Stimulated activated CD4-positive, alpha-beta T cell treated with anti-CD3 and anti-CD28 coated beads, Interleukin-15, amount 100 ng/mL, for 1 hour (primary cell): ENCODE measurements at places on chromosomes 3 and 15.

DNA sequence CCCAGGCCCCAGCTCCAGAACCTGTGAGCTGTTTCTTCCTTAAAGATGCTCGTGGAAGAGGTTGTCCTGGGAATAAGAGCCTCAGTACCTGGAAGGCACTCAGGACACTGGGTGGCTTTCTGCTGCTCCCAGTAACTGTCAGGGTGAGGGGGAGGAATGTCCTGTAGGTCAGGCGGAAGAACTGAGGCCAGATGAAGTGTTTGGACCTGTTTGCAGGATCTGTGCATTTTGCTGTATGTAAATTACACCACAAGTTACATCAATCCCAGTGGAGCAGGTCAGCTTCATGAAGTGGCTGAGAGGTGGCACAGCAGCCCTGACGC lies 27.1 kb downstream of the HDAC11 start:
- no peak for DNase-seq

- DNase-seq, result no peak
These were observed 34.2 kb upstream of the RAP2B start for GRCh38 chr3:153127788-153128187.

- DNase-seq, result no peak
These were observed 285.6 kb upstream of the TPM1 start for GRCh38 chr15:62756995-62757360.

DNA sequence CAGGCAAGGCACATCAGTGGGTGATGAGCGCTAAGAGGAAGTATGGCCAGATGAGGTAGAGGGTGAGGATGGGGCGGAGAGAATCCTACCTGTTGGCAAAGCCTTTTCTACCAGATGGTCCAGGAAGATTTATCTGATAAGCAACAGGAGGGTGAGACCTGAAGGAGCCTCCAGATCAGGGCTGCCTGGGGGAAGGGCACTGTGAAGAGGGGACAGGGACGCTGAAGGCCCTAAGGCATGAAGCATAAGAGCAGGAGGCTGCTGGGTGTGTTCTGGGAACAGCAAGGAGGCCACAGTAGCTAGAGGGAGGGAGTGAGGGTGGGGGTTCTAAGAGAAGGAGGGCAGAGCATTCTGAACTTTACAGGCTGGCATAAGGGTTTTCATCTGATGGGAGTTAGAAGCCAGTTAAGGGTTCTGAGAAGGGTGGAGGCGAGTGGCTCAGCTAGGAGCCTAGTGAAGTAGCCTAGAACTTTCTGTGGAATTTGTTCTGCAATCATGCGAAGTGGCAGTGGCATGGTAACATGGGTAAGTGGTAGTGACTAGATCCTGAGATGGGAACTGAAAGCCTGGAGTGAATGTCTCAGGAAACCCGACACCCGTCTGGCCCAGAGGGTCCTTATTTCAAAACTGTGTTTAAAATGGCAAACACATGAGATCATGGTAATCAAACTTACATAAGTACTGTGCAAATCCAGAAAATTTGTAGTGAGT lies 29.9 kb downstream of the CGNL1 start:
- DNase-seq, result no peak

- DNase-seq, result no peak
These were observed 211.9 kb downstream of the SV2B start for GRCh38 chr15:91311986-91312385.

DNA sequence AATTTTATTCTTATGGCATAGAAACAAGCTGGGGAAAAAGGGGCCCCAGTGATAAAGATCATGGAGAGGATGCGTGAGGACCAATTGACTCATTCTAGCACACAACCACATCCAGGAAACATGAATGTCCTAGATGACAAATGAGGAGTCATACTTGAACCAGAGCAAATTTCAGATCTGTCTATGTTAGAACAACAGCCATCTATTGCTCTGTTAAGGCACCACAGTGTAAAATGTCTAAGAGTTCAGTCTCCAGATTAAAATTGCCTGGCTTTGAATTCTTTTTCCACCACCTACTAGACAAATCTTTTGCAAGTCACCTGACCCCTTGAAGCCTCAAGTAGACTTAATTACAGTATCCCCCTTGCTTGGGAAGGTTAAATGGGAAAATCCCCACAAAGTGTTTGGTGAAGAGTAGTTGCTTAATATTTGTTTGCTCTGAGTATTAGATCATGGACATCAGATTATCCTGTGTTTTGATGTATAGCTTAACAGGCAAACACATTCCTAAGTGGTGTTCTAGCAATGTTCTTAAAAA lies 258.7 kb upstream of the TGFBR2 start:
- DNase-seq, result no peak

DNA sequence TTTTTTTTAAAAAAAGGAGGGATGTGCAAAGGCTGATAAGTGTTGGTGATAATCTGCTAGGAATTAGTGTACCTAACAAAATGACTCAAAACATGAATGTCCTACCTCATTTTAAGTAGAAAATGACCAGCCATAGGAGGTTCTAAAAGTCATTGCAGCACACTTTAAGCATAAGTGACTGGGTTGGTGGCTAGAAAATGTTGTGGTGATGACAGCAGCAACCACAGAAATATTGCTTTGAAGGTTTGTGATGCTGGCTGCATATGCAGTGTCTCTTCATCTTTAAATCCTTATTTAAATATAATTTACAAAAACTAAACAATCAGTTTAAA lies 55.2 kb downstream of the CMSS1 start:
- no peak for DNase-seq

DNA sequence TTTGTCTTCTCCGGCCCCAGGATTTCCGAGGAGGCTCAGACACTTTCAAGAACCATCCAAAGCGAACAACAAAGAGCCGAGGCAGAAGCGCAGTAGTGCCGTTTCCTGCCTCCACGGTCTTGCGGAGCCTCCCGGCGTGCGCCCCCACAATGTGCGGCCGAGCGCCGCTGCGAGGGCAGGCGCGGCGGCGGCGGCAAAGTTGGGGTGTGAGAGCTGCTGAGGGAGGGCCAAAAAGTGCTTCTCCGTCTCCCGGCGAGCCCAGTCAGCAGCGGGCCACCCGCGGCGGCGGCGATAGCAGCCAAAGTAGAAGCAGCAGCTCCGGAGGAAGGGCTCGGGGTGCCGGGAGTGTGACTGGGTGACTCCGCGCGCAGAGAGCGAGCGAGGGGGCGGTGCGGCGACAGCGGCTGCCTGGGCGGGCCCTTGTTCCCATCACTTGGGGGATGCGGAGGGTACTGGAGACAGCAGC lies 749.1 kb downstream of the ROBO1 start:
- DNase-seq, result no peak

DNA sequence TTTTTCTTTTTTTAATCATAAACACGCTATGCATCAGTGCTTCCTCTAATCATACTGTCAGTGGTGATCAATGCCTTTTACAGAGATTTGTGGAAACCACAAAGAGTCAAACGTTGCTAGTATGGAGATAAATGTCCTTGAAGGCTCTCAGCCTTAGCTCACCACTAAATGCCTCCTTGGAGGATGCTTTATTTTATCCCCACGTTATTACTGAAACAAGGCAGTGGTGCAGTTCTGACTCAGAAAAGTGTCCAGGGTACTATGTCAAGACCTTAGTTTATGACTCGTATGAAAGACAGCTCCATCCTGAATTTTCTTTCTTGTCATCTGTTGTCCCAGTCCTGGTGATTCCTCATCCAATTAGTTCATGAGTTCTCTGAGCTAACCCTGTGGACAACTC lies 1146.7 kb downstream of the IGSF11 start:
- no peak for DNase-seq

GRCh38 chr3:190401963-190402362 lies 14.0 kb downstream of the CLDN16 start:
- DNase-seq, result no peak

- DNase-seq, result no peak
These were observed 386.4 kb downstream of the ZBTB20 start for GRCh38 chr3:114760679-114761078.

DNA sequence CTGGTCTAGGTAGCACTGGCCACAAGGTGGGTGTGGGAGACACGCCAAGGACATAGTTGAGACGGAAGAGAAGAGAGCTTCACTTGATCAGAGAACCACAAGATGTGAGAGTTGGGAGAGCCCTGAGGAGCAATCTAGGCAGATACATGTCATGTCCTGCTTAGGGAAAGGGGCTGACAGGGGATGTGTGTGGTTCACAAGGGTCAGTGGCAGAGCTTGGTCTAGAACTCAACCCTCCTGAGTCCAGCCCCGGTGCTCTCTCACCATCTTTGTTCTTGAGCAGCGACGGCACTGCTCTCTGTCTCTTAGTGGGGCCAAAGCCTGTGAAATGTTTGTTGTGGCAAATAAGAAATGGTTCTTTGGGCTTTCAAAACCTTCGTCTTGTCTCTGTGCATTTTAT lies 243.5 kb upstream of the ROPN1 start:
- no peak for DNase-seq

- no peak for DNase-seq
These were observed 94.9 kb upstream of the SLC6A11 start for GRCh38 chr3:10721101-10721500.

GRCh38 chr15:29687939-29688505 lies 134.2 kb downstream of the TJP1 start:
- no peak for DNase-seq

DNA sequence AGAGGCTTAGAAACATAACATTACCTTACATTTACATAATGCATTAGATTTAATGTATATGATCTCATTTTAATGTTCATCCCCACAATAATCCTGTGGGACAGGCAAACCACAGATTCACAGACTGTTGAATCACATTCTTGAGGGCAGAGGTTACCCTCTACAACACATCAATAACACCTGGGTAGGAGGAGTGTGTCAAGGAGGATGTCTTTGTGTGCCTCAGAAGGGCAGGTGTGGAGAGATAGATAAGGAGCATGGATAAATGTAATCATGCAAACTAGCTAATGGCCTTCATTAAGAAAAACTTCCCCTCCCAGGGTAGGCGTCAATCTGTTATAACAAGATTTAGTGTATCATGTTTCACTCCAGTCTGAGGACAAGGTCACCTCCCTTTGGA lies 12.9 kb upstream of the MB21D2 start:
- no peak for DNase-seq

- DNase-seq, result no peak
These were observed 135.7 kb upstream of the IL12A start for GRCh38 chr3:159852821-159853505.

GRCh38 chr15:38555686-38556334 lies 8.8 kb downstream of the RASGRP1 start:
- DNase-seq, result no peak

DNA sequence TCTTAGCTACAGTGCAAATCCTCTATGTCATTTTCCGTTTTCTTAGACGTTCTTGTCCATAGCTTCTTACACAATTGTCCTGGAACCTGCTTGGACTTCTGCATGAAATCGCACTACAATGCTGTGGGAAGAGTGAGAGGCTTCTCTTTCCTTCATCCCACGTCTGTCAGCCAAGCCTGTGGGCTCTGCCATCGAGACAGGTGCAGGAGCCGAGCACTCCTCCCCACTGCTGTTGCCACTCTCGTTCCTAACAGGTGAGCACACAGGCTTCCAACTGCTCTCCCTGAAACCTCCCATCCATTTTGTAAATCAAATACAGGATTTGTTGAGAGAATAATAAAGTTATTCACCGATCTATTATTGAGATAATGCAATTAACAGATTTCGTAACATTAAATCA lies 23.5 kb downstream of the ZXDC start:
- no peak for DNase-seq

GRCh38 chr3:172877011-172877410 lies 126.5 kb downstream of the ECT2 start:
- no peak for DNase-seq

- DNase-seq, result no peak
These were observed 57.5 kb downstream of the RFTN1 start for GRCh38 chr3:16455966-16456365.

DNA sequence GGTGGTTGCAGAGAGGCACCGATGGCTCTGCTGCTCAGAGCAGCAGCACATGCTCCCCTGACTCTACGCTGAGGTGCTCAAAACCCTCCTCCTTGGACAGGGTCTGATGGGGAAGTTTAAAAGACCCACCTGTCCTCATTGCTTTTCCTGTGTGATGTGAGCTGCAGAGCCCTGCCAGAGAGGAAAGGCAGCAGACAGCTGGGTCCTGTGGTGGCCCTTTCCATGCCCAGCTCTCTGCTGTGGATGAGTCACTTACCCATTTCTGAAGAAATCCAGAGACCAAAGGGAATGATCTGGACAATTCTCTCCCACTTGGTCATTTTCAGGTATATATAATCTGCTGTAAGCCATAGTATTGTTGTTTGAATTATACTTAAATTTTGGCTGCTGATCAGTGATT lies 121.7 kb downstream of the CHDH start:
- no peak for DNase-seq

DNA sequence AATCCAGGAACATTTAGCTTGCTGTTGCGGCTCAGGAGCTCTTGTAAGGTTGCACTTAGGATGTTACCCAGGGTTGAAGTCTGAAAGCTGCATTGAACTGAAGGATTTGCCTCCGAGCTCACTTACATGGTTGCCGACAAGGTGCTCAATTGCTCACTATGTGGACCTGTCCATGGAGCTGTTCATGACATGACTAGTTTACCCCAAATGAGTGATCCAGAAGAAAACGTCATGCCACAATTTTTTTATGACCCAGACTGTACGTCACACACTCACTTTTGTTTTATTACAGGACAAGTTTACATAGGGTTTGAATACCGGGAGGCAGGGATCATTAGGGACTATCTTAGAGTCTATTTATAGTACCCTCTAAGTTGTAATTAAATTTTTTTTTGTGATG lies 21.0 kb upstream of the CLDN11 start:
- DNase-seq, result no peak

DNA sequence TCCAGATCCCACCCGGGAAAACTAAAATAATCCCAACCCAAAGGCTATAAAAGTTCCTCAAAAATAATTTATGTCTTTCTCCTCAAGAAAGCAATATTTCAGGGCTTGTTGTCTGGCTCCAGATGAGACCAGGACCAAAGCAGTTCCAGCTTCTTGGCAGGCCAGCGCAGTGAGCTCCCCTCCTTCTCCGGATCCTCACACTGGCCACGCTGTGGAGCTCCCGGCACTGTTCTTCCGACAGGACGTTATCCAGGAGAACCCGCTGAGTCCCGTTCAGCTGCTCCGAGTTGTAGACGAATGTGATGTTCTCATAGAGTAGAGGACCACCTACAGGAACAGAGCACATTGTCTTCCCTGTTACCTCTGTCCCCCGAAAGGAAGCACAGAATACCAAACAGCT lies 146.3 kb downstream of the P3H2 start:
- no peak for DNase-seq

DNA sequence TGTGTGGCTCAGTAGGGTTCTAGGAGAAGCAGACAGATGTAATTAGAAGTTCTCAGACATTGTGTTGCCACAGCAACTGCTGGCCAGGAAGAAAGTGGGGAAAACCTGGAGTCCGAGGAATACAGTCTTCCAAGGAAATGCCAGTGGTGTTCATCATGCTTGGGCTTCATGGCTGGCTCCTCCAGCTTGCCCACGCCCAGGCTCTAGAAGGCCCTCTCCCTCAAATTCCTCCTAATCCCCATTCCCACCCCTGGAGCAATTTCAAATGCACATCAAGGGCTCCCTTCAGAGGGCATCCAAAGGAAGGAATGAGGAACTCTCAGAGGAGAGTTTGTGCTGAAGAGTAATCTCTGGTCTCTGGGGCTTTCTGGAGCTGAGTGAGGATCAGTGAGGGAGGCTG lies 21.9 kb downstream of the FSTL1 start:
- no peak for DNase-seq
